ENCODE measurements at places on chromosomes 16 and 17. TPM values are rescaled to one million over a fixed set of nuclear protein-coding genes. Genes with fewer than 3 reads are reported as not detected.
A peak's percentile ranks its signal among the peaks of the same experiment; 100 is the strongest.

MARCHF10 gene
- not detected for total RNA-seq

KRT28 gene
- not detected for total RNA-seq

- H3K27me3 ChIP-seq: no peaks in the 10 kb centered on the region
- no peak for DNase-seq
- no peak overlapping the region for H3K4me3 ChIP-seq
- H3K36me3 ChIP-seq: no peaks in the 10 kb centered on the region
- no peak overlapping the region for H3K27ac ChIP-seq
- no peaks in the 10 kb centered on the region for H3K4me1 ChIP-seq
These were observed 6.3 kb downstream of the VWA3A start for GRCh38 chr16:22098405-22099255.

PTGES3L gene
- total RNA-seq: 5.1 TPM

GRCh38 chr16:12462426-12463280 is 341.0 kb downstream of the CPPED1 start:
- H3K4me3 ChIP-seq: no peak overlapping the region
- no peak for DNase-seq
- no peaks in the 10 kb centered on the region for H3K36me3 ChIP-seq
- H3K27me3 ChIP-seq: no peaks in the 10 kb centered on the region
- H3K27ac ChIP-seq: no peak overlapping the region
- H3K4me1 ChIP-seq: no peaks in the 10 kb centered on the region

- peaks cover 40% of the 10 kb centered on the region for H3K27me3 ChIP-seq
- H3K4me1 ChIP-seq: no peaks in the 10 kb centered on the region
- H3K27ac ChIP-seq: no peak overlapping the region
- H3K36me3 ChIP-seq: no peaks in the 10 kb centered on the region
- H3K4me3 ChIP-seq: no peak overlapping the region
These were observed 9.3 kb downstream of the PDE6G start for GRCh38 chr17:81646869-81647600.

- peaks cover 77% of the 10 kb centered on the region for H3K27me3 ChIP-seq
- peak overlapping the region; percentile 81 for H3K27ac ChIP-seq
These were observed 661 bp upstream of the ALOXE3 start for GRCh38 chr17:8118769-8119580.

- H3K4me1 ChIP-seq: peaks cover 47% of the 10 kb centered on the region
- peaks cover 58% of the 10 kb centered on the region for H3K27me3 ChIP-seq
These were observed 1.9 kb upstream of the C16orf74 start for GRCh38 chr16:85752511-85753420.

DNA sequence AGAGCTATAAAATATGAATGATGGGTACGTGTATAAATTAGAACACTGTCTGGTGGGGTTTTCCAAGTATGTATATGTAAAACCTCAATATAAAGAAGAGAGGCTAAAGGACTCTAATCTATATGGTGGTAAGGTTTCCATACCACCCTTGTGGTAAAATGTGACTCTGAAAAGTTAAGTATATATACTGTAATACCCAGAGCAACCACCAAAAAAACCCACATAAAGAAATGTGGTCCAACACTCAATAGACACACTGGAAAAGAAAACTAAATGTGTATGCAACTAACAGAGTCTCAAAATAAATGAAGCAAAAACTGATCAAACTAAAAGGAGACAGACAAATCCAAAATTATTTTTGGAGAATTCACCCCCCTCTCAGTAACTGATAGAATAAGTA is 72.2 kb downstream of the XPO6 start:
- peaks cover 10% of the 10 kb centered on the region for H3K4me1 ChIP-seq
- no peak overlapping the region for H3K4me3 ChIP-seq
- DNase-seq: no peak
- peaks cover 18% of the 10 kb centered on the region for H3K36me3 ChIP-seq
- H3K27ac ChIP-seq: no peak overlapping the region

GRCh38 chr17:74245871-74246270 is 28.2 kb upstream of the DNAI2 start:
- DNase-seq: no peak
- H3K4me1 ChIP-seq: no peaks in the 10 kb centered on the region
- H3K4me3 ChIP-seq: no peak overlapping the region
- H3K27ac ChIP-seq: peak overlapping the region; percentile 0
- no peaks in the 10 kb centered on the region for H3K36me3 ChIP-seq

- no peaks in the 10 kb centered on the region for H3K36me3 ChIP-seq
- H3K4me1 ChIP-seq: no peaks in the 10 kb centered on the region
- H3K27me3 ChIP-seq: no peaks in the 10 kb centered on the region
These were observed 900.0 kb upstream of the GOT2 start for GRCh38 chr16:59634004-59634579.

DNA sequence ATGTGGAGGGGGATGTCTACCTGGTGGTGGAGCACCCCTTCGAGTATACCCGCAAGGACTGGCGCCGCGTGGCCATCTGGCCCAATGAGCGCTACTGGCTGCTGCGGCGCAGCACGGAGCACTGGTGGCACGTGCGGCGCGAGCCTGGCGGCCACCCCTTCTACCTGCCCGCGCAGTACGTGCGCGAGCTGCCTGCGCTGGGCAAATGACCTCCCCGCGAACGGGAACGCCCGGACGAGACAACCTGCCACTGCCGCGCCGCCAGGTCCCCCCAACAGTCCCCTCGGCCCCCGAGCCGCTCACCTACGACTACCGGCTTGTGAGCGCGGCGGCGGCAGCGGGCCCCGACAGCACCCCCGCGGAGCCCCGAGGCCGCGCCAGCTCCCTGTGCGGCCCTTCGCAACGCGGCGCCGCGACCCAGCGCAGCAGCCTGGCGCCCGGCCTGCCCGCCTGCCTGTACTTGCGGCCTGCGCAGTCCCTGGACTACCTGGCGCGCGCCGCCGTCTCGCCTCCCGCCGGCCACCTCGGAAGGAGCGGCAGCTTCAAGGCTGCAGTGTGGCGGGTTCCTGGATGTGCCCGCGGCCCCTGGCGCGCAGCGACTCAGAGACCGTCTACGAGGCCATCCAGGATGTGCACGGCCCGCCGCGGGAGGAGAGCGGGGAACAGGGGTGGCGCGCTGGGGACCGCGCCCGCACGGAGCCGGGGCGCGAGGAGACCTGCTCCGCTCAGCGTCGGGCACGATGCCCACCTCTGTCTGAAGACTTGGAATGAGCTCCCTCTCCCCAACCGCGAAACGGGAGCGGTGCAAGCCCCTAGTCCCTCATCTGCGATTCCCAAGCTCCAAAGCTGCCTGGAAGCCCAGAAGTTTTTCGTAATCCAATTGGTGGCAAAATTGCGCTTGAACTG is 48.7 kb upstream of the AMZ2 start:
- H3K4me1 ChIP-seq: peaks cover 45% of the 10 kb centered on the region
- H3K27ac ChIP-seq: no peak overlapping the region
- DNase-seq: no peak
- H3K36me3 ChIP-seq: no peaks in the 10 kb centered on the region
- peak overlapping the region; percentile 47 for H3K4me3 ChIP-seq

- no peaks in the 10 kb centered on the region for H3K27me3 ChIP-seq
- no peaks in the 10 kb centered on the region for H3K4me1 ChIP-seq
These were observed 9.4 kb downstream of the TMEM235 start for GRCh38 chr17:78240839-78241238.

MYH13 gene
- total RNA-seq: 0.16 TPM

ITGAX gene
- total RNA-seq: 3.7 TPM

DNA sequence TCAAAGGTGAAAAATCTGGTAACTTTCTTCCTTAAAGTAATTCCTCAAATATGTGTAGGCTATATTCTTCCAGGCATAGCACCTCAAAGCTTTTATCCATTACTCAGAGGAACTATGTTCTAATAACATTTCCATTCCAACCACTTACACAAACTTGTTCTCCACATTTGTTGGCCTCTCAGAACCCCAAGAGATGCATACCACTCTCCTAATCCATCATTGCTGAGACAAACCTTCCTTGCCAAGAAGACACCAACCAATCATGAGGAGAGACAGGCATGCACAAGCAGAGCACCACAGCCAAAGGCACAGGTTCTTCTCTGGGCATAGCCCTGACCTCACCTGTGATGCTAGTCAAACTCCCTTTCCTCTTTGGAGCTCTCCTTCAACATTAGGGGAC is 20.9 kb downstream of the CDH11 start:
- H3K27me3 ChIP-seq: no peaks in the 10 kb centered on the region
- peaks cover 4% of the 10 kb centered on the region for H3K4me1 ChIP-seq
- no peak overlapping the region for H3K4me3 ChIP-seq
- H3K27ac ChIP-seq: no peak overlapping the region
- no peak for DNase-seq
- H3K36me3 ChIP-seq: no peaks in the 10 kb centered on the region

PLA2G10 gene
- 24.3 TPM for total RNA-seq

DNA sequence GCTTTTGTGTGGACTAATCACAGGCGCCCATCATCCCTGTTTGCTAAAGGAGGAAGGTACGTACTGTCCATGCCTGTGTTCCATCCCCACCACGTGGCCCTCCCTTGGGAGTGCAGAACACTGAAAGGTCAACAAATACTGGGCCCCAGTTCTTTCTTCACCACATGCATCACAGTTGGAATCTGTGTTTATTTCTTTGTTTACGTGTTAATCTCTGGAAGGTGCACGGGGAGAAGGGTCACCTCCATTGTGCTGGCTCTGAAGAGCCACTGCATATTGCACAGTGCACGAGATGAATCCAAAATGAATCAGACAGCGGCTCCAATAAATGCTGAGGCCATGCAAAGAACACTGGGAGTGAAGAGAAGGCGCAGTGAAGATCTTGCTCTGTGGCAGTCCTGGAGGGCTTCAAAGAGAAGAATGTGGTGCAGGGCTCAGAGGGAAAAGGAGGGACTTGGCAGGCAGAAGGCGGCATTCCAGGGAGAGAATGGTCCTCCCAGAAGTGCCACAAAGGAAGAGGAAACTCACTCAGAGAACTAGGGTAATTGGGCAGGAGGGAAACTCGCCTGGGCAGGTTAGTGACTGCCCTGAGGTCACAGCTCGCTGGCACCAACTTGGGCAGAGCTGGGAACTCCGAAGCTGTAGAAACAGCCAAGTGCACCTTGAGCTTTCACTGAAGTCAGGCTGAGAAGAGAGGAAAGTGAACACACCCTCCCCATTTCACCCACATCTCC is 3.7 kb downstream of the RPH3AL start:
- H3K4me1 ChIP-seq: peaks cover 14% of the 10 kb centered on the region
- no peaks in the 10 kb centered on the region for H3K36me3 ChIP-seq
- peak; percentile 72 for DNase-seq
- H3K27me3 ChIP-seq: no peaks in the 10 kb centered on the region
- H3K27ac ChIP-seq: peak overlapping the region; percentile 94

GRCh38 chr16:30401768-30402425 is 5.5 kb upstream of the ZNF771 start:
- no peak for DNase-seq
- H3K27me3 ChIP-seq: no peaks in the 10 kb centered on the region
- peak overlapping the region; percentile 87 for H3K27ac ChIP-seq
- H3K4me3 ChIP-seq: no peak overlapping the region
- H3K4me1 ChIP-seq: peaks cover 15% of the 10 kb centered on the region

GRCh38 chr17:39716073-39716818 is 14.1 kb downstream of the MIEN1 start:
- DNase-seq: no peak
- H3K27ac ChIP-seq: peak overlapping the region; percentile 87
- no peaks in the 10 kb centered on the region for H3K36me3 ChIP-seq
- H3K27me3 ChIP-seq: no peaks in the 10 kb centered on the region
- H3K4me3 ChIP-seq: no peak overlapping the region
- H3K4me1 ChIP-seq: no peaks in the 10 kb centered on the region

- no peak for DNase-seq
- no peak overlapping the region for H3K4me3 ChIP-seq
- H3K27me3 ChIP-seq: no peaks in the 10 kb centered on the region
- peak overlapping the region; percentile 16 for H3K27ac ChIP-seq
These were observed 6.1 kb upstream of the MXRA7 start for GRCh38 chr17:76716839-76717215.

Data from transverse colon (tissue), 4 donors.